Left colon (tissue), 2 donors: ENCODE measurements at places on chromosomes 13 and 19.

- DNase-seq: no peak
Observed at GRCh38 chr13:97932647-97933046, 20.8 kb upstream of the IPO5 start.

DNA sequence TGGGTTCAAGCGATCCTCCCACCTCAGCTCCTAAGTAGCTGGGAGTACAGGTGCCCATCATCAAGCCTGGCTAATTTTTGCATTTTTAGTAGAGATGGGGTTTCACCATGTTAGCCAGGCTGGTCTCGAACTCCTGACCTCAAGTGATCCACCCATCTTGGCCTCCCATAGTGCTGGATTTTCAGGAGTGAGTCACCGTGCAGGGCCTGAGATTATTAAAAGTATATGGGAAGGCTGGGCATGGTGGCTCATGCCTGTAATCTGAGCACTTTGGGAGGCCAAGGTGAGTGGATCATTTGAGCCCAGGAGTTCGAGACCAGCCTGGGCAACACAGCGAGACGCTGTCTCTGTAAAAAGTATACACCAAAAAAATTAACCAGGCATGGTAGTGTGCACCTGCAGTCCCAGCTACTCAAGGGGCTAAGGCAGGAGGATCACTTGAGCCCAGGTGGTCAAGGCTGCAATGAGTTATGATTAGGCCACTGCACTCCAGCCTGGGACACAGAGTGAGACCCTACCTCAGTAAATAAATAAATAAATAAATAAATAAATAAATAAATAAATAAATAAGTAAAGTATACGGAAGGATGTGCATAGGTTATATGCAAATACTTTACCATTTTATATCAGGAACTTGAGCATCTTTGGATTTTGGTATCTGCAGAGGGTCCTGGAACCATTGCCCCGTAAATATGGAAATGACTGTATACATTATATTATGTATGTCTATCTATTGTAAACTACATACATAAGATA is 854 bp downstream of the IL12RB1 start:
- DNase-seq: no peak

DNA sequence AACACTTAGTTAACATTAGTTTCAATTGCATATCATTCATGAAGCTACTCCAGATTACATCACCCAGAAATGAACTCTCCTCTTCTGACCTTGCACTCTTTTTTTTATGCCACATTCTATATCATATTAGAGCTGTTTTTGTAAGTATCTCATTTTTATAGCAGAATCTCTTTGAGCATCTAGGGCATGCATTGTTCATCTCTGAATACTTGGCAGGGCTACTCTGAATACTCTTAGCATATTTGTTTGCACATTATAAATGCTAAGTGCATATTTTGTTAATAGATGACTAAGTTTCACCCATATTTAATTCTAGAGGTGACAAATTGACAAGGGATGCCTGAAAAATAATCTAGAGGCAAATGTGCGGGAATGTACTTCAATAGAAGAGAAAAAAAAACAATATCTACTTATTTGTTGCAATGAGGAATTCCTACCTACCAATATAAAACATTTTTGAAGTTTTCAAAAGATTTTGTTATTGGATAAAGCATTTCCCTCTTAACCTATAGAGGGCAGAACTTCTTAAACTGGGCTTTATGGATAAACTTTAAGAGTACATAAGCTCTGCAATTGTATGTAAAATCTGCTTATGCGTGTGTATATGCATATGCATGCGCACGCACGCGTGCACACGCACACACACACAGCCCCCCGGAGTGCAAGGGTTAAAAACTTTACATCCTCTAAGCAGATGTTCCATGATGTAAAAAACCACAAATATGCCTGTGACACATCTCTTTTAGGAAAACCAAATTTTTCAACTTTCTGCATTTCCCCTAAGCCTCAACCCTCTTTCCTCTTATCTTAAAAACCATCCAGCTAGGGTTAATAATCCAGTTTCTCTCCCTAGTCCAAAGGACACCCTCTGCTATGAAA is 73.0 kb upstream of the OXGR1 start:
- no peak for DNase-seq

- DNase-seq: peak; percentile 70
Observed at GRCh38 chr13:33401238-33401637, 115.7 kb upstream of the STARD13 start.

- no peak for DNase-seq
Observed at GRCh38 chr13:51047434-51048165, 63.5 kb downstream of the C13orf42 start.

DNA sequence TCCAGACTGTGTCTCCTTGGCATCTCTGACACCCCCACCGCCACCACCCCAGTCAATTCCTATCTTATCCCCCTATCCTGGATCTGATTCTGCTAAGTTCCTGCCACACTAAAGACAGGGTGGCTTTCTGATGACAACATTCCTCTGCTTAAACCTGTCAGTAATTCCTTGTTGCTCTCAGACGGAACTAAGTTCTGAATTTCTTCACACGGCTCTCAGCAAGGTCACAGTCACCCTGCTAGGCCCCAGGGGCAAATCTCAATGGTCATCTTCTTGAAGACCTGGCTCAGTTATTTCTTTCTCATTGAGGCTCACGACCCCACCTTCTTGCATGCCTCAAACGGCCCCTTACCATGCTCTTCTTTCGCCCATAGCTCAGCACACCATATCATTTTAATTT is 7.6 kb downstream of the ALOX5AP start:
- DNase-seq: no peak

- DNase-seq: no peak
Observed at GRCh38 chr19:46210669-46211068, 18.9 kb upstream of the IGFL1 start.

DNA sequence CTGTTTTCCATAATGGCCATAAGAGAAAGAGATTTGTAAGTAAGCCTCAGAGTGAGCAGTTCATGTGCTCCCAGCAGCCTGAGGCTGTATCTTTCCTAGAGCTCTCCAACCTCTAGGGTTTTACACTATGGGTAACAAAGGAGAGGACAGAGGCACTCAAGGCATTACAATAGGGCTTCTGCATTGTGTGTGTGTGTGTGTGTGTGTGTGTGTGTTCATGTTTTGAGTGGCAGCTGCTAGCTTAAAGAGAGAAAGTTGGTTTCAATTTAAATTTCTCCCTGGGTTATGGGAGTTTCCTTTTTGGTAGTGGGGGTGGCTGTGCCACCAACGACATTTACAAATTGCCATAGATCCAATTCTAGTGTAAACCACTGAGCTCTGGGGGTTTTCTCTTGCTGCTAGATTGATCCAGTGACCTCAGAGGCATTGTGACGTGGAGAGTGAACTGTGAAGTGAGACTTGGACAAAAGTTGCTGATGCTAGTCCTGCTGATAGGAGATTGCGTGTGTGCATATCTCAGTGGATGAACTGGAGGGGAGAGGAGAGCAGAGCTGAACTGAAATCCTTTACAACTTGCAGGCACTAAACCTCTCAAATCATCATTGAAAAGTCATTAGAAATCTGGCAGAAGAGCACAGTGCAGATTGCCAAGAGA is 67.2 kb upstream of the OLFM4 start:
- DNase-seq: no peak

DNA sequence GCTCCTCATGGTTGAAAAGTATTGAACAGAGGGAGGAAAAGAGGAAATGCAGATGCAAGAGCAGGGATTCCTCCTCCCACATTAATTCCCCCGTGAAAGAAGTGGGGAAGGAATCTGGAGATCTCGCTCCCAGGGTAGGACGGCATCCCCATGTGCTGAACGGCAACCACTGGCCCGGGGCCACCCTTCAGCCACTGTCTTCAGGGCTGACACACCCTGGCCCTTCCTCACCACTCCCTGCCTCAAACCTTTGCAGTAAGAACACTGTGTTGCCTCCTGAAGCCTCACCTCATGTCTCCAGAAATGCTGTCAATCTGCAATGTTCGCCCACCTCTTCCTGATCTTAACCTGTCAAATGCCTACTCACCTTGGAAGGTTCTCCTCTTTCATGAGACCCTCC is 10.9 kb upstream of the DOCK9 start:
- DNase-seq: no peak

- DNase-seq: no peak
Observed at GRCh38 chr13:31011193-31011860, 78.9 kb downstream of the TEX26 start.

DNA sequence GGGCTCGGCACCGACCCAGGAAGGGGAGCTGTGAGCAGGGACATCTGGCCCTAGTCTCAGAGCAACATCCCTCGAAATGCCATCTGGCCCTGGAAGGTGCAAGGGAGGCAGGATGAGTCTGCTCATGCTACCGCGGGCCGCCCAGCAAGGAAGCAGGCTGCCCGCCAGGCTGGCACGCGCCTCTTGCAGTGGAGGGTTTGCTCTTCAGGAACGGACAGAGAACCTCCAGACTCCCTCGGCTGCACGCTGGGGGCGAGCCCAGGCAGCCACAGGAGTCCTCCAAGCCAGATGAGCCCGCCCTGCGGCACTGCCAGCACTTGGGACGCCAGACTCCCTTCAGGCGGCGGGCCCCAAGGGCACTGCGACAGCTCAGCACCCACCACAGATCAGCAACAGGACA is 10.1 kb upstream of the ATP8B3 start:
- DNase-seq: no peak

- no peak for DNase-seq
Observed at GRCh38 chr19:10283301-10284064, 3.3 kb upstream of the ICAM4 start.

GRCh38 chr19:11673608-11674041 is 65.1 kb downstream of the ZNF823 start:
- DNase-seq: peak; percentile 65

DNA sequence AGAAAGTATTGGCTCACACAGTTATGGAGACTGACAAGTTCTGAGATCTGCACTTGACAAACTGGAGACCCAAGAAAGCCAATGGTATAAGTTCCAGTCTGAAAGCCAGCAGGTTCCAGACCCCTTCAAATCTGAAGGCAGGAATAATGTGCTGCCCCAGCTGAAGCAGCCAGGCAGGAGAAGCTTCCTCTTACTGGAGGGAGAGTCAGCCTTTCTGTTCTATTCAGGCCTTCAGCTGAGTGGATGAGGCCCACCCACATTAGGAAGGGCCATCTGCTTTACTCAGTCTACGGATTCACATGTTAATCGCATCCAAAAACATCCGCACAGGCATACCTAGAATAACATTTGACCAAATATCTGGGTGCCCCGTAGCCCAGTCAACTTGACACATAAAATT is 8.2 kb upstream of the VWA8 start:
- no peak for DNase-seq
